ENCODE measurements at places on chromosomes 2 and 18.
A peak's percentile ranks its signal among the peaks of the same experiment; 100 is the strongest.

DNA sequence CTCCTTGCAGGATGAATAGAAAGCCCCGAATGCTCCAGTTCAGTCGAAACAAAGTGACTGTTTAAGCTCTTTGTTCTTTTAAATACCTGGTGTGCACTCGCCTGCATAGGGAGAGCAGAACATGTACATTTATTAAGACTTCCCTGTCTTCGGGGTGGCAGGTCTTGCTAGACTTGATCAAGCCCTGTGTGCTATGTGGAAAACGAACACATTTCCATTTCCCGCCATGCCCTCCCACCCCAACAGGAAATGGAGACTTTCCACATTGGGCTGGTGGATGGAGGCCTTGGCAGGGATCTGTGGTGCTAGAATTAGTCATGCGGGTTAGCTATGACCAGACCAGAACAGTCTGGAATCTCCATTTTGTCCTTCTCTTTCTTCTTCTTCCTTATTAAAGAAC is 321.0 kb upstream of the THSD7B start:
- DNase-seq: no peak

GRCh38 chr2:134352844-134353243 is 99.0 kb downstream of the MGAT5 start:
- DNase-seq: no peak

DNA sequence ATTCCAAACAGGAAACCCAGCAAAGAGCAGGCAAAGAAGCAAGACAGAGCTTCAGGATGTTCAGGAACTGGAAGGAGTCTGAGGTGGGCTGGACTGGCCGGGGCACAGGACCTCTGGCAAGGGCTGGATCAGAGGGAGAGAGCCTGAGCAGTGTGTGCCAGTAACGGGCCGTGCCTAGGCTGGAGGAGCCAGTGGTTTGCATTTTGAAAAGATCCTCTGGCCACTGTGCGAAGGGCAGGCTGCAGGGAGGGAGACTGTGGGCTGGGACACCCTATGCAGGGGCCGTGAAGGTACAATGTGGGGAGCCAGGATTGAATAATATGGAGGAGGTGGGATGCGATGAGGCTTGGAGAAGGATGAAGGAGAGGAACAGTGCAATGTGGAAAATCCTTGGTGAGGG is 6.2 kb upstream of the SDC1 start:
- no peak for DNase-seq

DNA sequence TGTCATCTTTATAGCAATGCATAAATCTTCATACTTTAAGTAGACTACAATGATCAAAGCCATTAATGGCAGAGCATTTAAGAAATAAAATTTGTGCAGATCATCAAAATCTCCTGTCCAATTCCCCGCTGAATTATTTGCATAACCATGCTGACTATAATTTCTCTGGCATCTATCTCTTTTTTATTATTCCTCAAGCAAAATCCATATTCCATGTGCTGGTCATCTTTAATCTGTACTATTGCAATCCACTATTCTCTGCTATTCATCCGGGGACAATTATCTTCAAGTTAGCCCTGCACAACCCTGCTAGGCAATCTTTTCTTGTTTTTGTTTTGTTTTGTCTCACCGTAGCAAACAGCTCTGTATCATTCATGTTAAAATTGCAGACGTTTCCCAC is 1469.6 kb upstream of the NXPH2 start:
- no peak for DNase-seq

- DNase-seq: no peak
These were observed 23.4 kb downstream of the ZNF516 start for GRCh38 chr18:76471593-76471992.

GRCh38 chr2:222887124-222887523 is 26.3 kb downstream of the ACSL3 start:
- DNase-seq: no peak

- peak; percentile 22 for DNase-seq
These were observed 103.0 kb upstream of the STK17B start for GRCh38 chr2:196274387-196274809.

DNA sequence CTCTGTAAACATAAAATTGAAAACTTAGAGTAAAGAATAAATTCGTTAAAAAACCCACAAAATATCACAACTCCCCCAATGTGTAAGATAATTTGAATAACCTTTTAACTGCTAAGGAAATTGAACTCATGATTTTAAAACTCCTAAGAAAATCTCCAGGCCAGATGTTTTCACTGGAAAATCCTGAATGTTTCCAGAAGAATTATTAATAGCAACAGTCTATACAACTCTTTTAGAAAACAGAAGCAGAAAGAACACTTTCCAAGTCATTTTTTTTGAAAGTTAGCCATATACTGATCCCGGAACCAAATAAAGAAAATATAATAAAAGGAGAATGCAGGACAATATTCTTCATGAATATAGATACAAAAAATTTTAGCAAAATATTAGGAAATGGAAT is 165.6 kb downstream of the ACOXL start:
- DNase-seq: no peak

DNA sequence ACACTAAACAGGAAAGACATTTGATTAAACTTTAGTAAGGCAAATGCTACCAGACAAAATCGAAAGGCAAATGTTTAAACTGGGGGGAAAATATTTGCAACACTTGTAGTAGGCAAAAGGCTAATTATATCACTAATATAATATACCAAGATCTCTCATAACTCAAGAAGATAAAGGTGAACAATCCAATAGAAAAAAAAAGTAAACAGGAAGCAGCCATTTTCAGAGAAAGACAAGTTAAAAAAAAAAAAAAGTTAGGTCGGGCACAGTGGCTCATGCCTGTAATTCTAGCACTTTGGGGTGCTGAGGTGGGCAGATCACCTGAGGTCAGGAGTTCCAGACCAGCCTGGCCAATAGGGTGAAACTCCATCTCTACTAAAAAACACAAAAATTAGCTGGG is 4.4 kb upstream of the ACTG2 start:
- no peak for DNase-seq

DNA sequence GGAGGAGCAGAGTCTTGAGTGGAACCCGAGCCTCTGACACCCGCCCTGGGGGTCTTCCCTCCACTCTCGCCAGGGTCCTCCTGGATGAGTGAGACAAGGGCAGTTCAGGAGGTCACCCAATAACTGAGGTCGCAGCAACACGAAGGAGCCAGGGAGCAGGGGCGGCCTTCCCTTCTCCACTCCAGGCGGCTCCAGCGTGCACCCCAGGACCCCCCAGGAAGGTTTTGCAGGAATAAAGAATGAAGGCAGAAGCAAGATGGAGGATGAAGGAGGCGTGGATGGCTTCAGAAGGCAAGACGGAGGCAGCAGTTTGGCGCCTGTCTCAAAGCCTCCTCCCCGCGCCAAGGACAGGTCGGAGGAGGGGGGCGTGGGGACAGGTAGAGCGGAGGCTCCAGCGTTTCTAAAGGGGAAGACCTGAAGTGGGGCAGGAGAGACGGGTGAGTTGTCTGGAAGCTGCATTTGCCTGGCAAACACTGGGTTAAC is 579 bp upstream of the ITM2C start:
- no peak for DNase-seq

DNA sequence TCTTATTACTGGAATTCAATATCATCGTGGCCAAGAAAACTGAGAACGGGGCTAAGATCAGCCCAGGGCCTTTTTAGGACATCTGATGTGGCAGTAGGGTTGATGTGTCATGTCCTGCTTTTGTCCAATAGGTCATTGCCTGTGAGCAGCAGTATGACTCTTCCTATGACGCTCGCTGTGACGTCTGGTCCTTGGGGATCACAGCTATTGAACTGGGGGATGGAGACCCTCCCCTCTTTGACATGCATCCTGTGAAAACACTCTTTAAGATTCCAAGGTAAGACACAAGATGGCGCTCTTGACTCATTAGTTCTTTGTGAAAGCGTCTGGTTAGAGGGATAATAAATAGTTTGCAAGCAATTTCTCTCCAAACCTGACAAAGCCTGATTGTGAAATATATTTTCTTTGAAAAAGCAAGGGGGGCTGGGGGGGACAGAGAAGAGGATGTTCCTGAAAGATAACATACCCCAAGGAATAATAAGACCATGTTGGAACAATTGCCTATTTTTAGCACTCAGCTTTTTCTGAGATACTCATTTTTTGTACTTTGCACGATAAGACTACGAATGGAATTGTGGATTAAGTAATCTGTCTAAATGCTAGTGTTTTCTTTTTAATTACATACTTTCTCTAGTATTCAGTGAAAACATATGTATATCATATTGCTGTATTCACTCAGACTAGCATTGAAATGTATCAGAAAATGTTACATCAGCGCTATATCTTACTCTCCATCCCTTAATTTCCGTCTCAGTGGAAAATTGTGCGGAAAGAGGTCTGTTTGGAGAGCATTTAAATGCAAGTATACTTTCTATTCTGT is 58.1 kb downstream of the MYO3B start:
- DNase-seq: peak; percentile 92

GRCh38 chr18:42176599-42176998 is 221.6 kb downstream of the PIK3C3 start:
- no peak for DNase-seq

DNA sequence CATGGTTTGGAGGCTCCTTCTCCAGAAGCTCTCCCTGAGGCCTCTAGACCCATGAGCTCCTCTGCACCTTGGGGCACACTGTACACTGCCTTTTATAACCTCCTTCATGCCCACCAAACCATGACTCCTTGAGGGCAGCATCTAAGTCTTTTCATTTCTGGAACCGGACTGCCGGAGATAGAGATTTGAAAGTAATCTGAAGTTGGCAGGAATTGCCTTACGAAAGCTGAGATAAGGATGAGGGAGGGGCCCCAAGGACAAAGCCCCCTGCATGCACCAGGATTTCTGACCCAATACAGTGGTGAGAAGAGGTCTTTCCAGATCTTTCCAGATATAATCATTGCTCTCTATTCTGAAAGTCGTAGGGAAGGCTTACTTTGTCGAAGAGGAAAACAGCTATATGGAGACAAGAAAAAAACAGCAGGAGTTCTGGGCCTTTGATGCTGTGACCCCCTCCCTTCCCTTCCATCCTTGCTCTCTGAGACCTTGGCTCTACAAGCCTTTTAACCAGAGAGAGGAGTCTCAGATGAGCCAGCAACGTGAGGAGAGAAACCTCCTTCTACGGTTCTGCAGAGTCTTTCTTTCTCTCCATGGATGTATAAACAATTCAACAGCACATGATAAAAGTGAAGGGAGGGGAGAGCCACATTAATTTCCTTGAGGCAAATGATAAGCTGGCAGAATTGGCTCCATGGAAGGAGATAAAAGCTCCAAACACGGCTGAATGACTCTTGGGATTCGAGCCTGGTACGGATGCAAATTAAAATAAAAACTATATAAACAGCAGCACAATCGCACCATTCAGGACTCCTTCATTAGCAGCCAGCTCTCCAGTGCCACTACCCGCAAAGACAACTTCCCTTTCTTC is 88.0 kb upstream of the RTN4 start:
- DNase-seq: peak; percentile 32

GRCh38 chr2:34096562-34097171 is 497.6 kb upstream of the FAM98A start:
- DNase-seq: peak; percentile 80
